ENCODE measurements at places on chromosomes 12 and 14.

DNA sequence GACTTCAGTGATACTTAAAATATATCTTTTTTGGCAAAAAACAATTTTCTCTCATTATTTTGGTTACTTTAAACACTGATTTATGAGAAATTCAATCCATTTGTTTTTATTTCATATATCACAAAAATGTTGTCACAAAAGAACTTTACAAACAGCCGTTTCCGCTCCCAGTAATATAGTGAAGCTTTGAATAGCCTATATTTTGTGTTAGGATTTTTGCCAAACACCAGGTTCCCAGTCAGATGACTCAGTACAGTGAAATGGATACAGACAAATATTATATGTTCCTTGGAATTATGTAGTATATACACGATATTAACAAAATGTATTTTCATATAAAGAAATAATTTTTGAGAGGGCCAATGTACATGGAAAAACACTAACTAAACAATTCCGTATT, 411.1 kb downstream of the CCER1 start:
- peak; percentile 44 for DNase-seq

DNA sequence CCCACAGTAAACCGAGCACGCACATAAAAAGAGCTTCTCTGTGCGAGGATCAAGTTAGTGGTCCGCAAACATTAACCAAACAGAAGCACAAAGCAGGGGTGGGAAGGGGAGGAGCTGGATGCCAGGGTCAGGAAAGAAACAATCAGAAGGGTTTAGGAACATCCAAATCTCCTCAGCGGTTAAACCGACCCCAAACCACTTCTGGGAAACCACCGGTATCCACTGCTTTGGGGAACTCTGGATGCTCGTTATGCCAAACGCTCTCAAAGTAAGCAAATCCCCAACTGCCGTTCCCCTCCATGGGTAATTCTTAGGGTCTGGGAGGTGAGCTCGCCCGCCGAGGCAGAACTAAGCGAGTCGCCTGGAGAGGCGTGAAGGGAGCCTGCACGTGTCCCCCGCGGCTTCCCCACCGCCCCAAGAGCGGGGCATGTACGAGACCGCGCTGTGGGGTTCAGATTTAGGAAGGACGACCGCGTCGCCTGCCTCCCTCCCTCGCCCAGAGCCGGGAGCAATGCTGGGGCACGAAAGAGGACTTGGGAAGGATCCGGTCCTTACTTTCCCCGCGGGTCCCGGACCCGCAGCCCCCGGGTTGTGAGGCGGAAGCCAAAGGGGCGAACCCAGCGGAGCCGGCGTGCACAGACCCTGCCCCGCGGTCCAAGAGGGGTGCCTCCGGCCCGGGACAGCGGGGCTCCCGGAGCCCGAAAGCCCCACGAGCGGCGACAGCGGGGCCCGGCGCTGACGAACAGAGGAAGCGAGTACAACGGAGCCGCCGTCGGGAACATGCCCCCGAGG, 711 bp downstream of the SBNO1 start:
- no peak for DNase-seq

- no peak for DNase-seq
Measured at GRCh38 chr14:58668848-58669480, 31.2 kb downstream of the DACT1 start.

GRCh38 chr12:97151481-97151880, 244.4 kb downstream of the NEDD1 start:
- no peak for DNase-seq

DNA sequence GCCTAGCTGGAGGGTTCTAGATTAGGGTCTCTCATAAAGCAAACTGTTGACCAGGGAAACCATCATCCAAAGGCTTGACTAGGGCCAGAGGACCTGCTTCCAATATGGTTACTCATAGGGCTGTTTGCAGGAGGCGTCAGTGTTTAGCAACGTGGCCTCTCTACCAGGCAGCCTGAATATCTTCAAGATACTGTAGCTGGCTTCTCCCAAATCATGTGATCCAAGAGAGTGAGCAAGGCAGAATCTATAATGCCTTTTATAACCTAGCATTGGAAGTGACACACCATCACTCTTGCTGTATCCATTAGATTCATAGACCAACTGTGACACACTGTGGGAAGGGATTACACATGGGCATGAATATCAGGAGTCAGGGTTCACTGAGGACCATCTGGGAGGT, 17.3 kb downstream of the TPH2 start:
- DNase-seq, result no peak

DNA sequence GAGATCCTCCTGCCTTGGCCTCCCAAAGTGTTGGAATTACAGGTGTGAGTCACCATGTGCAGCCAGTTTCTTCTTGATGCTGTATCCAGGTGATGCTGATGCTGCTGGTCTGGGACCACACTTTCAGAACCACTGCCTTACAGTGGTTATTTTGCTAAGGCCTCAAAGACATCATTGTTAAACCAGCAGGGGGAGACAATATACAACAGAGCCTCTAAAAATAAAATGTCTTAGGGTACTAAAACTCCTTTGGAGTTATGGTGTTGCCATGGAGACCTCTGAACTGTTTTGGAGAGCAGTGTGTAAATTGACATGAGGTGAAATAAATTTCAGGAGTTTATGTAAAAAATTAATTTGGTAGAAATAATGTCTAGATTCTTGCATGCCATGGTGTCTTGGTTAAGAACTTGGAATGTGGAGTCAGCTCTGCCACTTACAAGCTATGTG, 1.1 kb upstream of the ARG2 start:
- DNase-seq, result peak; percentile 75

DNA sequence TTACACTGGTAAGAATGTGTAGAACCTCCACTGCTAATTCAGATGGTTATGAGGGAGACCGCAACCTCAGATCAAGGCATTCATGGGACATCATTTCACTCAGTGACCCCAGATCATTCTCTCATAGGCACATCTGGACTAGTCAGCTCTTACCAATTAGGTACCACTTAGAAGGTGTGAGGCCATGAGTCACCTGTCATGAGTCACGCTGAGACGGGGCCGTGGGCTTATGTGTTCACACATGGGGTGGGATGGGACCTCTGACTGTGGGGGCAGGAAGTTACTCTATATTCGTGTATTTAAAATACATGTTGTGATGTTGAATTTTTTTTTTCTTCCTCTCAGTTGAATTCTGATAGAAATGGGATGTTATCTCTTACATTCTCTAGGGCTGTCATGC, 55.9 kb downstream of the CCDC92 start:
- DNase-seq, result no peak

DNA sequence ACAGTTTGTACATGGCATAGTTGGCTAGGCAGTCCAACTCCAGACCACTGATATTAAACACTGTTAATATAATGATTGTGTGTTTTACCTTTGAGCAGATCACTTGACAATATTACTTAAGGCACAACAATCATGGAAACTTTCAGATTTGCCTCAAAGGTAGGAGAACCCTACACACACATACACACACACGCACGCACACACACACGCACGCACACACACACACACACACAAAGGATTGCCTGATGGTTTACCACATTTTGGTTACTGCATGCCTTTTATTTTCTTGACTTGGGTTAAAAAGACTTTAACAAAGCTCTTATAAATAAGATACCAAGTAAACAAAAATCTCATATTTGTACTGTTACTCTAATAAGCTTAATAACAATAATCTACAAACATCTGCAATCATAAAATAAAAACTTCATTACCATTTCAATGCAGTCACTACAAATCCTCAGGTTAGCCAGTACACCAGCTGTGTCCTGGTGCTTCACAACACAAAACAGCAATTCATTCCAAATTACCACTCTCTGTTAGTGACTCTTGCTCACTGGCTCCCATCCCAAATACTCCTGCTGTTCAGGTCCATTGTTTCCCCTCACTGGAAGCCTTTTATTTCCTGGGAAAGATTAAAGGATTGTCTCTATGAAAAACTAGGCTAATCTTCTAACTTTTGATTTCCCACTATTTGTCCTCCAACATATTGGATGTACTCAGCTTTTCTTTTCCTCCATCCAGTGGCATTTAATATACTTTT, 175.2 kb upstream of the ATP2B1 start:
- DNase-seq, result peak; percentile 72

DNA sequence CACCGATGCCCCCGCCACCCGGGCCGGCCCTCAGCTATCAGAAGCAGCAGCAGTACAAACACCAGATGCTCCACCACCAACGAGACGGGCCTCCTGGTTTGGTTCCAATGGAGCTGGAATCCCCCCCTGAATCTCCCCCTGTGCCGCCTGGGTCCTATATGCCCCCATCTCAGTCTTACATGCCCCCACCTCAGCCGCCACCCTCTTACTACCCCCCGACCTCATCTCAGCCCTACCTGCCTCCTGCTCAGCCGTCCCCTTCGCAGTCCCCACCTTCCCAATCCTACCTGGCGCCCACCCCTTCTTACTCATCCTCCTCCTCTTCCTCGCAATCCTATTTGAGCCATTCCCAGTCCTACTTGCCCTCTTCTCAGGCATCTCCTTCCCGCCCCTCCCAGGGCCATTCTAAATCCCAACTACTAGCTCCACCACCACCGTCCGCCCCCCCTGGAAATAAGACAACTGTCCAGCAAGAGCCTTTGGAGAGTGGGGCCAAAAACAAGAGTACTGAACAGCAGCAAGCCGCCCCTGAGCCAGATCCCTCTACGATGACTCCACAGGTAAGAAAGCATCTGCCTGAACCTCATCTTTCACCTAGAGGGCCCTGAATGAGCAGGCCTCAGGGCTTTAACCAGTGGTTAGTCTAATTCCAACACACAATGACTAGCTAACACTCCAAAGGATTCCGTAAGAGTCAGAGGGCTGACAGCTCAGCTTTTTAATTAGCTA, 851 bp downstream of the YLPM1 start:
- DNase-seq, result peak; percentile 10

- DNase-seq, result no peak
Measured at GRCh38 chr12:92606956-92607355, 95.8 kb upstream of the PLEKHG7 start.

- DNase-seq, result no peak
Measured at GRCh38 chr14:92531106-92531873, 17.7 kb downstream of the RIN3 start.

Data from LHCN-M2 (cell line).